Posterior cingulate gyrus (tissue), 11 donors: ENCODE measurements at places on chromosomes 4 and X.

DNA sequence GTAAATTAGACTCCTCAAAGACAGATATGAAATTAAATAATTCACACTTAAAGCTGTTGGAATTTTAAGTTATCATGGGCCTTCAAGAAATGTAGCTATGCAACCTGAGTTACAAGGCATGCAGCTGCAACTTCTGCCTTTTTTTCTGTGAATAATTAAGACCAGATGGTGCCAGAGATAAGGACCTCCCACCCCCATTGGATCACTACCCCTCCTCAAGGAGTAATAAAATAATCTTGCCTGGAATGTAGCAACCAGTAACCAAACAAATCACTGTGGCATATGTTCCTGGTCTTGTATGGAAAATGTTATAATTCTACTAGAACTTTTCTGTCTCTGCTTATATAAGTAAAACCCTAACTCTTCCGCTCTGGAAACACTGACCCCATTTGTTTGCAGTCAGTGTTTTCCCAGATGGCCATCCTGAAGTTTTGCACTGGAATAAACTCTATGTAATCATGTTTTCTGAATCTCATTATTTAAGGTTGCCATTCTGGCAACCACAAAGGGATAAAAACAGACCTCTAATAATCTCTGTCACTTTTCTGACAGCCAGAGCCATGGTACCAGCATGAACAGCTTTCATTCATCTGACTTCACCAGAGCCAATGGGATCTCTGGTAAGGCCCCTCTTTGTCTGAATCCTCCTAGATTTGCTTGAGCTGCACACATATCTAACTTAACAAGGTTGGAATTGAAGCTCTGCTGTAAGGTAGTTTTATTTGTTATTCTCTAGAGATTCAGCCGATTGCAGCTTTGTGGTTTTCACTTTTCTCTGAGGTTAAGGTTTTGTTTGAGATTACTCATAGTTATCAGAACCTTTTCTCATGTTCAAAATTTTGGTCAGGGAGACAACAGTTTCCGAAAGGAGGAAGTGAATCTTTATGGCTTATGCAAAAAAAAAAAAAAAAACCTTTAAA lies 274.6 kb downstream of the NAF1 start:
- no peak for DNase-seq

DNA sequence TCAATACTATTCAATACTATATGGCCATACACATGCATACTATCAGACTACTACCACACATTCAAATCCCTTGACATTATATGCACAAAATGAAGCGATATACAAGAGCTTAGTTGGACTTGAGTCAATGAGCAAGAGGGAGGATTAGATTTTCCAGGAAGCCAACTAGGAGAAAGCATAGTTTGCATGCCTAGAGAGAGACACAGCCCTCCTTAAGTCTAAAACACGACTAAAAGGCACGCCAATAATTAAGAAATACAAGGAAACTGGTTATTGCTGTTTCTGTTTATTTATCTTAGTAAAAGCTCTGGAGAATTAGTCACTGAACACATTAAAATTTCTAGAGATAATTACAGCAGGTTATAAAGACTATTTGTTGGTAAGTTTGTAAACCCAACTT lies 21.8 kb downstream of the MBNL3 start:
- no peak for DNase-seq

DNA sequence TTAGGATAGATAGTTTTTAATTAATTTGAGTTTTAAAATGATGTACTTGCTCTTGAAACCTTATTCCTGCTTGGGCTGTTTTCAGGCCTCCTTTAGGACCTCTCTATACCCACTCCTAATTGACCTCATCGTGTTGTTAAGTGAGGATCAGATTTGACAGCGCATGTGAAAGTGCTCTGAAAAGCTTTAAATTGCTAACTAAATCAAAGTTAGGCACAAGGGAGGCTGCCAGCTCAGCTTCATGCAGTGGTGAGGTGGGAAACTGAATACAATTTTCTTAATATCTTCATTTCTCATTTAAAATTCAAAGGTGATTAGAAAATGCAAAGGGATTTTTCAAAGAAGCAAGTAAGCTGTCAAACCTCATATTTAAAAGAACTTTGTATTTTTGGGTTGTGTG lies 20.0 kb downstream of the FHDC1 start:
- DNase-seq, result no peak

GRCh38 chrX:18422325-18422724 lies 3.1 kb upstream of the CDKL5 start:
- DNase-seq, result no peak

DNA sequence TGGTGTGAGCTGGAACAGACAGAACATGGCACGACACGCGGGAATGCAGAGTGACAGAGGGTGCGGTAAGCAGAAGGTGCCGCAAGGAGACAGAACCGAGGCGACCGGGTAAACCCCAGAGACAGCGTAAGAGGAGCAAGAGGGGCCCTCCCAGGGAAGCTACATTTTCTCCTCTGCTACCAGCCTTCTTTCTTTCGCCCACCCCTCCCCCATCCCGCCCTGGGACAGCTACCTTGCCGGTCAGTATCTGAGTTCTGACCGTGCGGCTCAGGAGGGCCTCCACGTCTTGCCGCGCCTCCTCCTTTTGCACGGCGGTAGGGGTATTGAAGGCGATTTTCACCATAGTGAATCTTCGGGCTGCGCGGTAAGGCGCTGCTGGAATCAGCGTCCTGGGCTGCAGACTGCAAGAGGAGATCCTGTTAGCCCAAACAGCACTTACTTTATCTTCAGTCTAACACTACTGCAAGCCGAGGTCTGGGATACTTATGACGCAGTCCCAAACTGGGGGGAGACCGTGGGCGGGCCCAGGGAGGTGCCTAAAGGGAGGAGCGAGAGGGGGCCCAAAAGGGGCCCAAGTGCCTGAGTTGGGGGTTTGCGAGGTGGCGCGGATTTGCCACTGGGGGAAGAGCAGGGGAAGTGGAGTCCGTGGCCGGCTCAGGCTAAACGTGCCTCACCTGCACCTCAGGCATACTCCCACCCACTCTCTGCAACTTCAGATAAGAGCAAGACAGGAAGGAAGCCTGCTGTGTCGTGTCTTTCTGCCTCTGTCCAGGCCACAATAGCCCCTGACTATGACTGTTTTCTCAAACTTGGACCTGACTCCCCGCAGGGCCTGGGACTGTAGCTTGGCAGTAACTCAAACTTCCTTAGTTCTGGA lies at the start of gene ITM2A:
Gene ITM2A (minus strand): TSS at position 462 of the 877 bp plus-strand sequence. CDS start 119 bp downstream, at position 343.
- DNase-seq, result peak; percentile 17

DNA sequence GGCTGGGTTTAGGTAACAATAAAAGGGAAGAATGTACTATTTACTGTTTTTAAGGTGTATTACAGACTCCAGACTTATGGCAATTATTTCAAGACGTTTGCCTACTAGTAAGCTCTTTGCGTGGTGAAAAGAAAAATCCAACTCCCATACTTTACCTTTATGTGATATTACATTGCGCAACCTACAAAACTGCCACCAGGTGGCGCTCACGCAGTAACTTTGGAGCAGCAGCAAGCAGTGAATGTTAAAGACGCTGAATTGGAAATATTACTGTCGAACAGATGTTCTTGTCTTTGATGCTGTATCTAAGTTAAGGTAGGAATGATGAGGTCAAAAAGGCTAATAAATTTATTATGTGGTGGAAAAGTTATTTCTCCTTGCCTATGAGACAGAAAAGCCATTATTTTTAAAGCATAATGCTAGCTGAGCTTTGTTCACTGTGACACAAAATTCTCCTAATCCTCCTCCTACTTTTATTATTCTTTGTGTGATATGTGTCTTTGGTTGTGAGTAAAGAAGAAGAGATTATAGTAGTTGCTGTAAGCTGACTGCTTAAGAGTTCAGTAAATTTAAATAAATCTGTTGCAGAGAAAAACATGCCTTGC lies 1099.8 kb upstream of the TENM3 start:
- DNase-seq, result peak; percentile 82

DNA sequence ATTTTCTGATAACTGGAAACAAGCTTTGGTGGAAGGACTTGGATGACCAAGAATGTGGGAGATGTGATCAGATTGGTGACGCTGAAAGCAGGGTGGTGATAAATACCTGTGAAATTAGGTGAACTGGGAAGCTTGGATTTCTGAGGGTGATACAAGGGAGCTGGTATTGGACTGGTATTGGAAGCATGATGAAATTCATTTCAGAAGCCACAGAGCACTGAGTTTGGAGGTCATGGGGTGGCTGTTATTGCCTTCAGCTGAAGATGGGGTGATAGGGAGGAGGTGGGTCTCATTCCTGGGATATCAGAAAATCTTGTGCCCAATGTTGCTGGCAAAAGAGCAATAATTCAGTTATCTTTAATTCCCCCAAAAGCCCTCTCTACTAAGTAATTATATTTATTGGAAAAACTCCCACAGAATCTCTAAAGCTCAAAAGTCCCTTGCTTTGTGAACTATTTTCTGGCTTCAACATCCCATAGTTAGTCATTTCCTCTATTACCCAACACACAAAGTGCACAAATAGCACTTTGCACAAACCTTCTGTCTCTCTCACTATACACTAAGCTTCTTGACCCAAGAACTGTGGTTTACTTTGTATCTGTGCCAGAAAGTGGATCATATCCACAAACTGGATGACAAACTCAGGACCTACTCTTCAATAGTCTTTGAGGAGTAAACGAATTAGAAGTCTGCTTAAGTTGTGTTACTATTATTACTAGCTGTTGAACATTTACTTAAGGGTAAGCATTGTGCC lies 23.1 kb upstream of the CAMK2D start:
- DNase-seq, result no peak

DNA sequence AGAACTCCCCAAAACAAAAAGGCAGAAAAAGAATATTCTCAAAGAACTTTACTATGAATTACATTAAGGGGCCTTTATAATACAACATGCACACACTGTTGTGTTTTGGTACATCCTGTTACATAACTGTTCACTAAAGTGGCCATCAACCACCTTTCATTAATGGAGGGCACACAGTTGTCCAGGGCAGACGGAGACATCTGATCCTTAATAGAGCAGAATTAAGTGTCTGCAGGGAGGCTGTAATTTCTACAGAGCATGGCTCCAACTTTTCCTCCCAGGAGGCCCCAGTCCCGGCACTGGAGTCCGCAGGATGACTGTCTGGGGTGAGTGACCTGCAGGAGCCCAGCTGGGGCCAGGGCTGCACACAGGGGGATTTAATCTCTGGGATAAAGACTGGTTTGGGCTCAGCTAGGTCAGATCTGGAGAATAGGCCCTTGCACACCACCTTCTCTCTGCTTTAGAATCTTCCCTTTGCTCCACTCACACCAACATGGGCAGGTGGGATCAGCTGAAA lies 233.4 kb downstream of the MAML3 start:
- no peak for DNase-seq

DNA sequence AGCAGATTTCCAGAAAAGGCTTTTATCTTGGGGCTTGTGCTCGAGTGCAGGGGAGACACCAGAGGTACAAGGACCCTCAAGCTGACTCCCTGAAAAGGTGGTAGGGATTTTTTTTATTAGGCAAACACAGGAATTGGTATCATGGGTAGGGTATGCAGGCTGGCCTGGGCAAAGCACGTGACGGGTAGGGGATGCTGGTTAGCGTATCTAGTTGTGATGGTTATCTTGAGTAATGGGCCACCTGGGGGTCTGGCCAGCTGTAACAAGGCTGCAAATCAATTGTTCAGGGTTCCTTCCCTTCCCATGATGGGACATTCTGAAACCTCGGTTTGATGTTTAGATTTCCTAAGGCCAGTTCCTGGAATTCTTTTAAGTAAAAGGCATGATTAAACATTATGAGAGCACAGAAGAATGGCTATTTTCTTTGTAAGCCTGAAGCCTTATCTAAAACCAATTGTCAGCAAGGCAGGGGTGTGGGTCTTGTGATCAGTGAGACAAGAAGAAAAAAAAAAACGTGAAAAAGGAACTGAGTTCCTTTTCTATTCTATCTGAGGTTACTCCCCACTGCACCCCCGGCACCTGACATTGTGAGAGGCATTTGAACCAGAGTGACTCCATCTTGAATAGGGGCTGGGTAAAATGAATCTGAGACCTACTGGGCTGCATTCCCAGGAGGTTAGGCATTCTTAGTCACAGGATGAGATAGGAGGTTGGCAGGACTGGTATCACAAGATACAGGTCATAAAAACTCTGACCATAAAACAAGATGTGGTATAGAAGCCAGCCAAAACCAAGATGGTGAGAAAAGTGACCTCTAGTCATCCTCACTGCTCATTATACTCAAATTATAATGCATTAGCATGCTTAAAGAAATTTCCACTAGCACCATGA lies 64.2 kb upstream of the S100G start:
- DNase-seq, result no peak

DNA sequence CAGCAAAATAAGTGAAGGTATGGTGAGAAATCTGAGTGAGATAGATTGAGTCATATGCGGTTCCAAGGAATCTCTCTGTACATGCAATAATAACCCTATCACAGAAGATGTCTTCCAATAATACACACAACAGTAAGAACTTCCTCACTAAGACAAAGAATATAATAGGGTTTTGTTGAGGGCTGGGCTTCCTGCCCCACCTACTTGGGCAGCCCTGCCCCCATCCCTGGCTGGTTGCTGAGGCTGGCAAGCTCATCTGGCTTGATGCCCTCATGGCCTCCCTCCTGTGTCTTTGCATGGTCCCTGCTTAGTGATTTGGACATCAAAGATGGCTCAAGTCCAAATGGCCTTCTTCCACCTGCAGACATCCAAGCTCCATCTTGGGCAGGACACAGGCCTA lies 2.7 kb downstream of the GEMIN8 start:
- peak; percentile 93 for DNase-seq

DNA sequence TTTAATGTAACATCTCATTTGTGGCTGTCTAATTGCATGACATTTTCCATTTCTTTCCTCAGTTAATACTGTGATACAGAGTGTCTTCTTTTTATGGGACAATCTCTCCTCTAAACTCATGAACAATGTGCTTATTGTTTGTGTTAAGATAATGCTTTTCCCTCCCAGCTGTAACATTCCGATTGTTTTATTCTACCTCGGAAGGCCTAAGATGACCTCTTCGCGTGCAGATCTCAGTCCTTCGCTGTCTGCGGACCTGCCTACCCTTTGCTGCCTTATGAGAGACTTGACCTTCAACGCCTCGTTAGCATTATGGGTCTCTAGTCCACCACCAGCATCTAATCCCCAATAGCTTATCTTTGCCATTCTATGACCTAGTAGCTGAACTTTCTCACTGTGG lies 29.8 kb upstream of the ZFP42 start:
- no peak for DNase-seq

DNA sequence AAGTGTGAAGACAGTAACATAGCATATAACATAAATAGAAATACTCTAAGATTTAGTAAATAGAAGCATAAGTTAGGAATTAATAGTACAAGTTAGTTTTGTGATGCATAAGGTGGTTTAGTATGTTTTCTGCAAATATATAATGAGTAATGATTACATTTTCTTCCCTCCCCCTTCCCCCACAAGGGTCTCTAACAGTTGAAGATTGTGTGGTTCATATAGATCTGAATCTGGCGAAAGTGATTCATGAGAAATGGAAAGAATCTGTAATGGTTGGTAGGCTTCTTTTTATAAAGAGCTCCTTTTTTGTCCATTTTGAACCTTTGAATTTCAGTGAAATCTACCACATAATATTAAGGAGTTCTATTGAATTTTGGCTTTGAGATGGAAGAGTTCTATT lies 66.3 kb downstream of the N4BP2 start:
- no peak for DNase-seq

DNA sequence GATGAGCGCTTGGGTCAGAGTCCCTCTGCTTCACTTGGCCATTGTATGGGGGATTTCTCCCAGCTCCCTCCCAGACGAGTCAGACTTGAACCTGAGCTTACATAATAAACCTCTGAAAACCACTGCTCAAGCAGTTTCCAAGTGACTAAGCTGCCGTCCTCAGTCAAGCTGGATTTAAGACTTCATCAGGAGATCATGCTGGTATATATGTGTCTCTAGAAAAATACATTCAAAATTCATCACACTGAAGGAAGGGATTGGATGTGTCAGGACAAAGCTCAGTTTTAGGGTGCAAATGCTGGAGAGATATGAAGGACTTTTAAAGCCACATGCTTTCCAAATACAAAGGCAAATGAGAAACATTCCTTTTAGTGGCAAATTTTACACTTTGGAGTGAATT lies 114.3 kb downstream of the QDPR start:
- no peak for DNase-seq
